ENCODE measurements at places on chromosomes 4 and X. TPM values are rescaled to one million over a fixed set of nuclear protein-coding genes. Genes with fewer than 3 reads are reported as not detected.

The TRPC5OS gene
- 0.21 TPM for polyA plus RNA-seq

DNA sequence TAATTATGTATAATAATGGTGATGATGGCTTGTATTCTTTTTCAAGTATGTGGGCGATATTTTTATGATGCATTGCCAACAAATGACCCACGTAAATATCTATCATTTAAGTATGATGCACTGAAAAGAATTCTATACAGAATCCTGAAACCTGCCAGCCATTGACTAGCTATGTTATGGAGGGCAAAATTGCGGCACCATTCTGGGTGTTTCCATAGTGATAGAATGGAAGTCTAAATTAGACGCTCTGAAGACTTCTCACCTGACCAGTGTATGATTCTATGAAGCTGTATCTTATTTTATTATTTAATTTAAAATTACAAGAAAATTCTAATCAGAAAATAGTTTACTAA, 677 bp upstream of the CENPC start:
- DNase-seq = no peak

DNA sequence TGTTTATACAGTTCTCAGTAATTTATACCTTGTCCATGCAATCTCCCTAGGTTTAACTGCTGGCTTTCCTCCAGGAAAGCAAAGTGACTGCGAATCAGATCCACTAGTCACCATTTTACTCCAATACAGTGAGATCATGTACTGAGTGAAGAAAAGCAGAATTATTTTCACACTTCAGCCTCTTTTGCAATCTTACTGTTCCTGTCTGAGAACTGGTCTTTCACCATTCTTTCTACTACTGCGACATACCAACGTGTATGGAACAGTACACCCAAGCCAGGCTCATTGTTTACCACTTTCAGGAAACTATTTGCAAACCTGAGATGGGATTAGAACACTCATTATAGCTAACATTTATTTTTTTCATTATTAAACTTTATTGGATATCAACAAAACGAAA, 8.0 kb upstream of the MSL3 start:
- no peak for DNase-seq

DNA sequence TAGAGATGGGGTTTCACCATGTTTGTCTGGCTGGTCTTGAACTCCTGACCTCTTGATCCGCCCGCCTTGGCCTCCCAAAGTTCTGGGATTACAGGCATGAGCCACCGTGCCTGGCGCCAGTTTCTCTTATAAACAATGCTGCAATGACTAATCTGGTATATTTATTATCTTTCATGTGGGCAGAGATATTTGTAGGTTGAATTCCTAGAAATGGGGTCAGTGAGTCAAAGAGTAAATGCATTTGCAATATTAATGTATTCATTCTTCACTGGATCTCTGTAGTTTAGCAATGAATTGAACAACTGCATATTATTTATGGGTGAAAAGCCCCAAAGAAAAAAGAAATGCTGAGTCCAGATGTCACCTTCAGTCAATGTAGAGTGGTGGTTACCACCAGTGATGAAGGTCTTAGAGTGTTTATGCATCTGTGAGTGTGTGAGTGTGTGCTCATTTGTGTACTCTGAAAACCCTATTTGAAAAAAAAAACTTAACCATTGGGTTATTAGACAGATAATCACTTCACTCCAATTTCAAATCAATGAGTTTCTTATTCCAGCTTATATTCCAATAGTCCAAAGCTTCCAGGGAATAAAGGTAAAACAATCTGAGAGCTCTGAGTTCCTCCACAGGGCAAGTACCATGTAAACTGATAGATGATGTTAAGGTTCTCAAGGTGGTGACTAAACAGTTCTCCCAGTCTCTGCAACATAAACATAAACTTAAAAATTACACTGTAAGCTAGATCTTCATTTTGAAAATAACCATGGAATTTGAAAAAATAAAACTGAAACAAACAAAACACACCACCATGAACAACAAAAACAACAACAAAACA, 22.6 kb upstream of the CD38 start:
- no peak for DNase-seq

The PHOX2B gene
- polyA plus RNA-seq = 0.09 TPM

- DNase-seq = no peak
These were observed 11.8 kb downstream of the RBM47 start for GRCh38 chr4:40617872-40618271.

DNA sequence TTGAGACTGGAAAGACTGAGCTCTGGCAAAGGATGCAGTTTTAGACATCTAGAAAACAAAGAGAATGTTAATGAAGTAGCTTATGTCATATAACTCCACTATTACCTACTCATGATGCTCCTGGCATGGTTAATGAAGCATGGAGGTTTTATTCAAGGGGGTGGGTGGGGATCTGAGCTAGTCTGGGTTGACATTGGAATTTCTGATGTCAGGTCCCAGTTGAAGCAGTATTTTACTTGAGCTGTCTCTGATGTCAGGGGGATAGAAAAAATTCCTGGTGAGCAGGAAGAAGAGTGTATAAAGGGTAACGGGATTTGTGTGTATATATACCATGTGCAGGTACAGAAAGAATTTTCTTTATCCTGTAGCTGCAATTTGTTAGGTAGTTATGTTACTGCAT, 102.0 kb downstream of the ELOVL6 start:
- DNase-seq = no peak

GRCh38 chr4:147610686-147611085, 6.5 kb upstream of the TMEM184C start:
- DNase-seq = no peak

The CT45A1 gene
- polyA plus RNA-seq = not detected

DNA sequence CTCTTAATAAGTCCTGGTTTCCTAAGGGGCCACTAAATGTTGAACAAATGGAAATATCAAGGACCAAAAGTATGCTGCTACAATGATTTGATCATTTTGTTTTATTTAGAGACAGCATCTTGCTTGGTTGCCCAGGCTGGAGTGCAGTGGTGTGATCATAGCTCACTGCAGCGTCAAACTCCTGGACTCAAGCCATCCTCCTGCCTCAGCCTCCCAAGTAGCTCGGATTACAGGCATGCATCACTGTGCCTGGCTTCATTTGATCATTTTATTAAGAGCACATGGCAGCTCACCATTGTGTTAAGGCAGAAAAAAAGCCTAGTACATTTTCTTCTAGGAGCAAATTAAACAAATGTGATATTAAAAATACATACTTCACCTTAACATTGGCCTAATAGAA, 52.7 kb downstream of the DCLK2 start:
- DNase-seq = no peak

The NKRF gene
- polyA plus RNA-seq = 14.9 TPM

The TLR3 gene
- 12.4 TPM for polyA plus RNA-seq

- no peak for DNase-seq
These were observed 55.8 kb upstream of the MAGEB10 start for GRCh38 chrX:27751976-27752375.

The GRID2 gene
- polyA plus RNA-seq = 3.4 TPM

DNA sequence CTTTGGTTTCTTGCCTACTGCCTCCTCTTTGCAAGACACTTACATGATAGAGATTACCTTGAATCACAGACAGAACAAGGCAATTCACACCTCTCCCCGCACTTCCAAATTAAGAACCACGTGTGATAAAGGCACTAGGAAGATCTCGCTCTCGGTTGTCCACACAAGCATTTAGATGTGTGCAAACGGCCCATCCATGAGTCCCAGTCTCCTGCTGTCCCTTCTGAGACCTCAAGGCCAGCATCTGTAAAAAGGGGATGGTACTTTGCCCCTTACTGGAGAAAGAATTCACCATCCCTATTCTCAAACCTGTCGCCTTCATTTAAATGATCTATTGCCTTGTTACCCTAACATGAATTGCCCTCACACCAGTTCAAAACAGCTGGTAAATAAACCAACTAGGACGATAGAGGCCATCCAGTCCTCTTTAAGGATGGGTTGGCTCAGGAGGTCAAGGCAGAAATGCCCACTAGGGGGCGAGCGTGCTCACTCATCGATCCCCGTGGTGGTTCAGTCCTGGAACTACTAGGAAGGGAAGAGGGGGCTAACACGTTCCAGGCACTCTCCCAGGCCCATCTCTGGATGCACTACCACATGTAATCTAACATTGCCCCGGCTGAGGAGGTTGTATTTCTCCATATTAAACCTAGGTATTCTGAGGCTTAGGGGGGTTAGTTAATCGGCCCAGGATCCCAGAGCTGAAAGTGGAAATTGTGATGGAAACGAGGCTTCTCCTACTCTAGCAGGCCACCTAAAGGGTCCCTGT, 95.8 kb downstream of the DHX15 start:
- no peak for DNase-seq

The MEPE gene
- polyA plus RNA-seq = not detected

The PTCHD1 gene
- polyA plus RNA-seq = 0.82 TPM

Measured in left renal pelvis (tissue), 4 donors.